ENCODE measurements at places on chromosomes 13 and 19.

- no peak for DNase-seq
These were observed 1.7 kb downstream of the NR2F6 start for GRCh38 chr19:17243830-17244617.

- DNase-seq, result peak; percentile 84
These were observed 21.2 kb upstream of the OBI1 start for GRCh38 chr13:78680115-78680561.

GRCh38 chr19:38162094-38162493 lies 61.9 kb downstream of the DPF1 start:
- DNase-seq, result no peak

- DNase-seq, result no peak
These were observed 38.6 kb upstream of the ITM2B start for GRCh38 chr13:48194379-48194754.

- peak; percentile 26 for DNase-seq
These were observed 32.8 kb downstream of the ELF1 start for GRCh38 chr13:40986101-40986856.

DNA sequence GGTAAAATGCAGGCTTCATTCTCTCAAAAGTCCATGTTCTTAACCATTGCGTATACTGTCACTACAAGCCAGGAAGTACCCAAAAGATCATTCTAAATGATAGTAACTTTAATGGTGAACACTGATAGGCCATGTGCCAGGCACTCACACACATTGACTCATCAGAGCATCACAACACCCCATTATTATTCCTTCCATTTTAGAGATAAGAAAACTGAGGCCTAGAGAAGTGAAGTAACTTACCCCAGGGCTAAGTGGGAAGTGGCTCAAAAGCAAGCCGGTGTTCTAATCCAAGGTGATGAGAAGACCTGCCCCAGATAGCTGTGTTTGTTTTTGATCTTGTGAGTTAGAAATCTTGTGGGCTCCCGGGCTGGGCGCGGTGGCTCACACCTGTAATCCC lies 1.4 kb upstream of the PHLDB3 start:
- no peak for DNase-seq

GRCh38 chr13:80083853-80084676 lies 256.9 kb downstream of the SPRY2 start:
- no peak for DNase-seq

DNA sequence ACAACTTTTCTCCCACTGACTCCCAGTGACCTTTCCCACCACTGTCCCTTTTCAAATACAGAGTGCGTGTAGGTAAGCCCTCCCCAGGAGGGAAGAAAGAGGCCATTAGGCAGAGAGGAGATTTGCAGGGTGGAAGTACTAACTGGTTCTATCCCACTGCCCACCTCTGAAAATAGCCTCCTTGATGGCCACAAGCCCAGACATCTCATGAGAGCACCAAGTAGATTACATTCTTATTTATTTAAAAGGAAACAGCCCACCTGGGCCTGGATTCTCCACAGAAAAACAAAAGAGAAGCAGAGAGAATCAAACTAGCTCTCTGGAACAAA lies 445.3 kb downstream of the FOXO1 start:
- no peak for DNase-seq

GRCh38 chr19:14146789-14147216 lies 10.4 kb upstream of the ASF1B start:
- no peak for DNase-seq

- DNase-seq, result no peak
These were observed 39.5 kb downstream of the SIAH3 start for GRCh38 chr13:45811891-45812694.

DNA sequence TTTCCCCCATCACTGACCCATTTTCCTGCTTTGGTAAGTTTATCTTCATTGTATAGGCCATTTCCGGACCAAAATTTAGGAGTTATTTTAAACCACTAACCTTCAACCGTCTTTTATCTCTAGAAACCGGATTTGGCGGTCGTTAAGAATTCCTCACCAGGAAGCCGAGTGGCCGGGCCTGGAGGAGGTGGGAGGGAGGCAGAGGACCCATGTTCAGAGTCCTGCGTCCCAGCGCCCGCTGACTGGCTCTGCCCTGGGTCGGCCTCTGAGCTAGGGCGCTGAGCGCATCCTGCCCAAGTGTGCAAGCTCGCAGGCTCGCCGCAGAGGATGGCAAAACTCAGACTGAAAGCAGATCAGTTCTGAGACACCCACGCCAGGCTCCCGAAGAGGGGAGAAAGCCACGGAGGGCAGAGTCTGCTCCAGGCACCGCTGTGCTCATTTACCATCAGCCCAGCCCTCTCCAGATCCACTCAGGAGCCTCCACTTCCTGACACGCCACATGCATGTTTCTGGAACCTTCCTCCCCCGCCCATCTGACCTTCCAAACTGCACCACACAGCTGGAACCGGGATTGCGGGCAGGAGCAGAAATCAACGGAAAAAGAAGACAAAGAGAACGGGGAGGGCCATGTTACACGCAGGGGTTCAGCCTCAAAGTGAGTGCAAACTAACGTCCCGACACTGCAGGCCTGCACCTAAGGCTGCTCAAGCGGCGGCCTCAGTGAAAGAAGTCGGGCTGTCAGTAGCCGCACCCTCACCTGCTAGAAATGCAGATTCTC lies 8.3 kb downstream of the COL4A1 start:
- DNase-seq, result no peak

DNA sequence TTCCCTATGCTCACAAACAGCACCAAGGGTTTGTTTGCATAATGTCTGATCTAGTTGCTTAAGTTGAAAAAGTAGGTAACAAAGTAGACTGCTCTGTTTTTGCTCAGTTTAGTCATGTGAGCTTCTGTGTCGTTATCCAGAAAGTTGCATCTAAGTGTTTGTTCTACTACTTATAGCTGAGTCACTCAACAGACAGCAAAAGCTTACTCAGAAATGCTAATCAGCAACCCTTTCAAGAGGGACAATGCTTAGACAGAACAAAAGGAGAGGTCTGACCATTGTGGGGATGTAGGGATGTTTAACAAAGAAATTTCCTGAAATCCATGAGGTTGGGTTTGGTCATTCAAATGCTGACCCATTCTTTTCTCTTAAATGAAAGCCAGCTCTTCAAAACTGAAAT lies 106.4 kb downstream of the ATP8A2 start:
- no peak for DNase-seq

DNA sequence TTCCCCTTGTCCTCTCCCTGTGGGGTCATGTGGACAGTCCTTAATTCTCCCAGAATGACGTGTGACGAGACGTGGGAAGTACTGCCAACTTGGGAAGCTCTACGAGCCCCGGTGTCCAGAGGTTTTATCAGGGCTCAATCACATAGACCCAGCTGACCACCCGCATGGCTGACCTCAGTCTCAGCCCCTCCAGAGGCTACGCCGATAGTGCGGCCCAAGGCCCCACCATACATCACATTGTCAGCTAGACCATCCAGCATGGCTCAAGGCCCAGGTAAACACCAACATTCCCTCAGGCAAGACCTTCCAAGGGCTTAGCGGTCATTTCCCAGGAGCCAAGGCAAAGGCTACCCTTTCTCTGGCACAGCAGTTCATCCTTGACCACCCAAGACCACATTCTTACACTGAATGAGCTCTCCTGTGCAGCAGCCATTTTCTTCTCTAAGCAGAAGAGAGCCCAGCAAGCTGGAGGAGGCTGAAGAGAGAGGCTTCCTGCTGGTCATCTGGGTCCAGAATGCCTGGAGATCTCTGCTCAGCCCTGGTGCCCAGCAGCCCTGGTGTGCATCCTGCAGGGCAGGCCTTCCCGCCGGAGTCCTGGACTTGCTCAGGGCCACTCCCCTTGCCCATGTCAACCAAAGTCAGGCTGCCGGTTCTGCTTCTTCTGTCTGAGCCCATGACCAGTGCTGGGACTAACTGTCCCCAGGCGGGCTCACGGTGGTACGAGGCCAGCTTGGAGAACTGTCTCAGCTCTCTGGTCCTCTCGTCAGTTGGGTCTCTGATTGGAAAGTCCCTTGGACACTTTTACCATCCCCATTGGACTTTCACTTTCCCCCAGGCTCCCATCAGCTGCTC lies 7.9 kb upstream of the F10 start:
- no peak for DNase-seq

Data from NCI-H2081 (cell line).